ENCODE measurements at places on chromosomes 2 and 18.

GRCh38 chr18:79503406-79503805 lies 107.7 kb downstream of the NFATC1 start:
- DNase-seq, result peak; percentile 2

DNA sequence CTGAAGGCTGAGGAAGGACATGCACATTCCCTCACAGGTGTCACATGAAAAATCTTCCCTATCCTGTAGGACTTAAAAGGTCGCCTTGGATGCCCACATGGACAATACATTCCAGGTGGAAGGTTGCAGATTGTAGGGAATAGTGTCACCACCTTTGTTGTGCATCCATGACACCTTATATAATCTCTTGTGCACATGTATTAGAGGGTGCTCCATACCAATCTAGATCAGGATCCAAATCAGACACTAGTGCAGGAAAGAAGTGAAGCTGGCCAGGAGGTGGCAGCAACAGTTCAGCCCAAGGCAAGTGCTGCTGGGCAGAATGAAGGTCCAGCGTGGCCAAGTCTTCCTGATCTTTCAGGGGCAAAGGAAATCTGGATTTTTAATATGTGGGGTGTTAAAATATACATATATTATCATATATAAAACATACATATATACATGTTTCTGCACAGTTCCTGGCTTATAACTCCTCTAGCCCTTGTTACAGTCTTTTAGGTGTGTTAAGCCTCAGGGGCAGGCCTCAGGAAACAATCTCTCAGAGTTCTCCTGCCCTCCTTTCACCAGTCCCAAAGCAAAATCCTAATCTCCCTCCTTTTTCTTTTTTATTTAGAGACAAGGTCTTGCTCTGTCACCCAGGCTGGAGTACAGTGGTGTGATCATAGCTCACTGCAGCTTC lies 16.6 kb downstream of the NIF3L1 start:
- DNase-seq, result peak; percentile 10

- DNase-seq, result peak; percentile 54
Measured at GRCh38 chr2:239548451-239548871, 147.6 kb upstream of the HDAC4 start.

DNA sequence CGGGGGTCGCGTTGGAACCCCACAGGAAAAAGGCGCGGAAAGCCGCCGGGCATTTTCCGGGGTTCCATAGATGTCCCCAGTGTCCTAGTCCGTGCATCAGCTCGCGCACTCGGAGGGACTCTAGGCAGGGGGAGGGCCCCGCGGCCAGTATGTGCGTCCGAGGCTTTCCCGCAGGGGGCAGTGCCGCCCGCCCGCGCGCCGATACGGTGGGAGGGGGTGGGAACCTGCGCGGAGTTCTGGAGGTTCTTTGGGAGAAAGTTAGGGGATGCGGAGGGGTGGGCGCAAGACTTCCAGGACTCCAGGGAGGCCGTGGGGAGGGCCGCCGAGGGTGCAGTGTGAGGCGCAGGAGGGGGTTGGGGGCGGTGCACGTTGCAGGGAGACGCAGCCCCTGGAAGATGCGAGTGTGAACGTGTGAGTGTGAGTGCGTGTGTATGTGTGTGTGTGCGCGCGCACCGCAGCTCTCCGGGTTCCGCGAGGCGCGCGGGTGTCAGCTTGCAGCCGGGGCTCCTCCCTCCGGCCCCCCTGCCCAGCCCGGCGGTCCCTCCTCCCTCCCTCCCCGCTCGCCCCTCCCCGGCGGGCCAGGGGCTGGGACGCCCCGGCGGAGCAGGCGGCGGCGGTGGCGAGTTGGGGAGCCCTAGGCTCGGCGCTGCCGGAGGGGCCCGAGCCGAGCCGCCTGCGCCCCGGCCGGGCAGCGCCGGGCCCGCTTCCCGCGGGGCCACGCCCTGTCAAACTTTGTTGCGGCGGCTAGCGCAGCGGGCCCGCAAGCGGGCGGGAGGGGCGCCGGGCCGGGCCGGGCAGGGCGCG lies at the start of gene TCF7L1:
Gene TCF7L1, plus strand, starts transcription at position 559 of the 804 bp plus-strand sequence. CDS start 293 bp downstream, outside the sequence.
- peak; percentile 35 for DNase-seq

GRCh38 chr18:25365242-25365641 lies 13.3 kb upstream of the ZNF521 start:
- DNase-seq, result no peak

- no peak for DNase-seq
Measured at GRCh38 chr2:74688881-74689280, 34.8 kb downstream of the SEMA4F start.

DNA sequence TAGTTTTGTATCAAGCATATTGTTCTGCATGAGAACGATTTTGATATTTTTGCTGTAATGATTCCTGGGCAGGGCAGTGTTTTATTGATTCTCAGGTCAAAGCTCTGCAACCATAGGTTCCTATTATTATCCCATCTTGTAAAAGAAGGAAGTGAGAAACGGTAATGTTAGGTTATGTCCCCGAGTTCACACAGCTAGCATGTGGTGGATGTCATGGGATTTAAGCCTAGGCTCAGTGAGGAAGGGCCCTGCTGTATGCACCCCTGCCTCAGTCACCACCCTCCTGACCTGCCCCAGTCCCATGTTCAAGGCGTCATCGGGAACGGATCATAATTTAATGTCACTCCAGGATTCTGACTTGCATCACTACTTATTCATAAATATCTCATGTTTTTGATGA lies 10.7 kb downstream of the ACP1 start:
- DNase-seq, result no peak

DNA sequence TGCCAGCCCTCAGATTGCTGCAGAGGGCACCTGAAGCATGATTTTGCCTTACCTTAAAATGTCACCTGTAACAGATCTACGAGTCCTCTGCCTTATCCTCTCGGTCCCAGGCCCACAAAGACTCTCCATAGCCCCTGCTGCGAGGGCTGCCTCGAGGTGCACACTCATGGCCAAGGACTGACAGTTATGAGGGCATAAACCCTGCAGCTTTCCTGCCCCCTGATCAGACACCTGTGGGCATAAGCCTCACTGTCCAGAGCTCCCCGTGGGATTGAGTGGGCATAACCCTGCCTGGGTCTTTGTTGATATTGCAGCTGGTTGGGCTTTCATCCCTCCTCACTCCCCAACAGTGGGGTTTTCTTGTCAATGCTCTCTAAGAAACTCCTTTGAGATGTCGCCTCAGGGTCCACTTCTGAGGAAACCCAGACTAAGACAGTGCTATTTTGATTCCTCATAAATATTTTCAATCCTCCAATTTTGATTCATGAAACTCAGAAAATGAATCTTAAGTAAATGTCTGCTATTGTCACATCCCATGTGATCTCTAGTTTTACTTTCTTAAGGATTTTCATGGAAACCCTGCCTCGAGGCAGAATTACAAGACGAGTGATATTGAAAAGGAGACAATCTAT lies 108.5 kb upstream of the NCK2 start:
- no peak for DNase-seq

DNA sequence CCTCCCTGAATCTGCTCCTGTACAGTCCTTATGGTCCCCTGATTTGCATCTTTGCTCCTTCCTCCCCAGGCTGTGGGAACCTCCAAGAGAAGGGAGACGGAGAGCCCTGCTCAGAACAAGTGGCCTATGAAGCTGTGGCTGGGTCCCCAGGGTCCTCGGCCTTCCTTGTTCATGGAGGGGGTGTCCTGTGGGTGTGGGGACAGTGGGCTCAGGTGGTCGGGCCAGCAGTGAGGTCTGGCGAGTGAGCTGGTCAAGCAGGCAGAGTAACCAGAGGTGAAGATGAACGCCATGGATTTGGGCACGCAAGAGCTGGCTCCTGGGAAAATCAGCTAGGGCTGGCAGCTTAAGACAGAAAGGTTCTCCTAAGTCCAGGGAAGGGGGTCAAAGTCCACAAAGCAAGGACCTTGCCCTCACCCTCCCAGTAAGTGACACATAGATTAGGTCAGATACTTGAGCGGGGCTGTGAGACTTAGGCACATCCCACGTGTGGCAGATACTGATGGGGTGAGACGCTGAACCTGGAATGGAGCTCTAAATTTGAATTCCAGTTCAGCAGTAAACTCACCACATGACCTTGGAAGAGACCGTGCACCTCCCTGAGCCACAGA lies 24.8 kb downstream of the GNLY start:
- DNase-seq, result peak; percentile 16

DNA sequence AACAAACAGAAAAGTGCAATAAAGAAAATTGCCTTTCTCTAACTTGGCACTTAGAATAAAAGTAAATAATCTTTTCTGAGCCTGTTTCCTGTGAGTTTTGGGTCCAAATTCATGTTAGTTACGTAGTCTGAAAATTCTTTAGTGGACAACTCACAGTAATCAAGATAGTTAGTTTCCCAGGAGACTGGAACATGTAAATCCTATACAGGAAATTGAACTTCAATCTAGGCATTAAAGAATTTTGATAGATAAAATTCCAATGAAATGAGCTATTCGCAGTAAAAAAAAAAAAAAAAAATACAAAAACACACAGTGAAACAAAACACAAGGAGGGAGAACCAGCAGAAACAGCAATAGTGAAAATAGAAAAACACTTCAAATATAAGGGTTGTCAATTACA lies 83.8 kb upstream of the REG3G start:
- DNase-seq, result no peak

DNA sequence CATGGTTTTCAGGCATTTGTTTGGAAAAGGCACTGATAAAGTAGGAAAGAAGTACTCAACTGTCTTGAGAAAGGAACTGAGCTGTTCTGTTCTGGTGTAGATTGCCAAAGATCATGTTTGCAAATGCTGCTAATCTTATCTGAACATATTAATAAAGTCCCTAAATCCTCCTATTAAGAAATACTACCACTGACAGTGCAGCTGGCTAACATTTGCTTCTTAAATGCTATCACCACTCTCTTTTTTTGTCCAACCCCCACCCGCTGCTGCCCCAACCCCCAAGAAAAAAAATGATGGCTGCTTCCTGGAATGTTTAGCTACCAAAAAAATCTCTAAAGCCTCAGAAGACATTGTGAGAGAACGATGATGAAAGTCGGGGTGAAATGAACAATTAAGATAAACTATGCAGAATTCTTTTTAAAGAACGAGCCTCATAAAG lies 130.7 kb downstream of the CCBE1 start:
- no peak for DNase-seq

DNA sequence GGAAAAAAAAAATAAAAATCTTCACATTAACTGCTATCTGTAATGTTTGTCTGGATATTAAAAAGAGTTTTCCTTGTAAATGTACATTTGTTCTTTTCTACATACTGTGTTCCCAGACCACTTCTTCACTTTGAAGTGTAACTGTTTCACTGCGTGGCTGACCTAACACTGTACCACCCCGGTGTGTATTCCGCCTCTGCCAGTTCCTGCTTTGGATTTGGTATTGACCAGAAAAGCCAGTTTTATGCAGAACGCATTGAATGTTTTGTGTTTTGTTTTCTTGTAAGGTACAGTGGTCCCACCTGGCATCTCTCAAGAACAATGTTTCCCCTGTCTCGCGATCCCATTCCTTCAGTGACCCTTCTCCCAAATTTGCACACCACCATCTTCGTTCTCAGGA lies 128.2 kb upstream of the IL1R2 start:
- DNase-seq, result no peak

DNA sequence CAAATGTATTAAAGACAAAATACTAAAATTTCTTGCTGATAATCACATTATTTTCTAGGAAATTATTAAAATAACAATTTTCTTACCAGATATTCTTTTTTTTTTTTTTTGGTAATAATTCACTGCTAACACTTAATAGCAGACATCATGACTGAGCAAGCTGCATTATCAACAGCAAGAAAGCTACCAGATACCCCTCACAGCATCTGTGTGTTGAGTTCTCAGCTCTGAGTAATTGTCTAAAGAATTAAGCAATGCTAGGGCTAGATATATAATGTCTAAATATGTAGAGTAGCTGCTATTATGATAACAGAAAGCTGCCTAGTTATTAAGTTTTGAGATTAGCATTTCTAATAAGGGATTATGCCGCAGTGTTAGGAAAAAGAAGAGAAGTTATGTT lies 754.3 kb upstream of the PKDCC start:
- no peak for DNase-seq

- no peak for DNase-seq
Measured at GRCh38 chr18:50360611-50361010, 14.2 kb upstream of the SKA1 start.

DNA sequence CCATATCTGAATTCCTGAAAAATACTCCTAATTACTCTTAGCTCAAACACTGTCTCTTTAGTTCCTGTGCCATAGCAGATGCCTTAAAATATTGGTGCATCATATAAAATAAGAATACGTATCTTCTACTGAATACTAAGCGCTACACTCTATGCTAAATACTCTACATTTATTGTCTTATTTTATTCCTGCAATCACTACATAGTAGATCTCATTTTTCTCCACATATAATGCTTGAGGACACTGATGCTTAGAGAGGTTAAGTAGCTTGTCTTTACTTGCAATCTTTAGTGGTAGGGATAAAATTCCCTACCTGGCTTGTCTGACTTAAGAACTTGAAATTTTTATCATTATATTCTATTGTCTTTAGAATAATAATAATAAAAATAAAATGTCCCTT lies 137.3 kb upstream of the SETBP1 start:
- no peak for DNase-seq

DNA sequence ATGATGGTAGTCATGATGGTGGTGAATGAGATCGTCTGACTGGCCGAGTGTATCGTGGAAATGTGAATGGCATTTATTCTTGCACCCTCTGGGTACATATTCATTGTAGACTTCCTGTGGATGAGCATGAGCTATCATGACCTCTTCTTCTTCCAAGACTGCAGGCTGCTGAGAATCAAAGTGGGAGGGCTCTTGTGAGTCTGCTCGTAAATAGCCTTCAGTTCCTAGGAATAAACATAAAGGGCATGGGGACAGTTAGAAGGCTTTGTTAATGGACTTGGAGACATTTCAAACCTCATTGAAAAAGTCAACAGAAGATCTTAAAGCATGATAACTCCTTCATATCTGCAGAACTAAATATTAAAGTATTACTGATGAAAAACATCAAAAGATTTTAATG lies 14.9 kb downstream of the SLC39A6 start:
- DNase-seq, result no peak

DNA sequence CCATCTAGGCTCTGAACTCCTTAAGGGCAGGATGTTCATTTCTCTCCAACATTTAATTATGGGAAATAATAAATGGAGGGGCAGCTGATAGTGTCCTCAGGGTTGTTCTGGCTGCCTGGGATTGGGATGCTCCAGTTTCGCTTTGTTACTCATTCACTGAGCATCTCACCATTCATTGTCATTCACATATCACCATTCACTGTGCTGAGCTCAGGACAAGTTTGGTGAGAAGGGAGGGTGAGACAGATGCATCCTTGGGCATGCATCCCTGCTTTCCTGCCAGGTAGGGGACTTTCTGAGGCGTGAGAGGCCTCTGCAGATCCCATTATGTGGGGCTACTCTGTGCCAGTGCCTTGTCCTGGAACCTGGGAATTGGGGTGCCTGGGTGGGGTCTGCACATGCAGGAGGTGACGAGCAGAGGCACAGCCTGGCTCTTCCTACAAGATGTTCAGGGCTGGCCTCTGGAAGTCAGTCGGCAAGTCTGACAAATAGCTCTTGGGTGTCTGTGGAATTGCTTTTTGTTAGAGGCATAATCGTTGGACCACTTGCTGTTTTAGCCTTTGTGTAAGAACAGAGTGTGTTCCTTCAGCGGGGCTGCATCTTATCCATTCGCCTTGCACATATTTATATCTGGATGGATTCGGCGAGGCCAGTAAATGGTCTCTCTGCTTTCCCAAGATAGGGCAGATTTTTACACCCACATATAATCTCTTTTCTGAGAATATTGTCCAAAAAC lies 323.2 kb upstream of the THSD7B start:
- no peak for DNase-seq
